Left cardiac atrium (tissue), 4 donors: ENCODE measurements at places on chromosomes 7 and 10. TPM values are rescaled to one million over a fixed set of nuclear protein-coding genes. Genes with fewer than 3 reads are reported as not detected.

The CDNF gene
- 1.3 TPM for total RNA-seq

The ZNF487 gene
- total RNA-seq: 2.2 TPM

The SLC35B4 gene
- 10.8 TPM for total RNA-seq

The SLC16A12 gene
- 2.3 TPM for total RNA-seq

The WDFY4 gene
- total RNA-seq: 3.8 TPM

The FOXI2 gene
- 0.29 TPM for total RNA-seq

The TEX47 gene
- not detected for total RNA-seq

The GNAT3 gene
- total RNA-seq: not detected

The CADPS2 gene
- total RNA-seq: 11.5 TPM

The GJD4 gene
- total RNA-seq: not detected

The KIF5B gene
- total RNA-seq: 124 TPM

The UNCX gene
- not detected for total RNA-seq

The CCL24 gene
- not detected for total RNA-seq

The KCTD7 gene
- 11.3 TPM for total RNA-seq

The ZCCHC24 gene
- 56.6 TPM for total RNA-seq

The PNLIPRP1 gene
- not detected for total RNA-seq

The RSPH10B gene
- total RNA-seq: not detected

The UTF1 gene
- not detected for total RNA-seq

The GIMAP8 gene
- 19.7 TPM for total RNA-seq

The PALD1 gene
- 8.3 TPM for total RNA-seq

The CYP3A5 gene
- 0.44 TPM for total RNA-seq

The ZNF804B gene
- not detected for total RNA-seq

The LEP gene
- total RNA-seq: 37.1 TPM

The AVPI1 gene
- total RNA-seq: 16.3 TPM

The CALHM3 gene
- not detected for total RNA-seq

The TMEM26 gene
- total RNA-seq: 0.24 TPM

The IFIT1B gene
- not detected for total RNA-seq
